Adrenal gland (tissue), 19 donors: ENCODE measurements at places on chromosomes 13 and 19. TPM values are rescaled to one million over a fixed set of nuclear protein-coding genes. Genes with fewer than 3 reads are reported as not detected.
A peak's percentile ranks its signal among the peaks of the same experiment; 100 is the strongest.

Gene SIGLEC10
- 22.6 TPM for total RNA-seq

Gene MBD3L2
- total RNA-seq, result not detected

Gene WASF3
- total RNA-seq, result 40.2 TPM

- no peak for DNase-seq
Observed at GRCh38 chr19:19427944-19428343, 22.5 kb downstream of the GATAD2A start.

DNA sequence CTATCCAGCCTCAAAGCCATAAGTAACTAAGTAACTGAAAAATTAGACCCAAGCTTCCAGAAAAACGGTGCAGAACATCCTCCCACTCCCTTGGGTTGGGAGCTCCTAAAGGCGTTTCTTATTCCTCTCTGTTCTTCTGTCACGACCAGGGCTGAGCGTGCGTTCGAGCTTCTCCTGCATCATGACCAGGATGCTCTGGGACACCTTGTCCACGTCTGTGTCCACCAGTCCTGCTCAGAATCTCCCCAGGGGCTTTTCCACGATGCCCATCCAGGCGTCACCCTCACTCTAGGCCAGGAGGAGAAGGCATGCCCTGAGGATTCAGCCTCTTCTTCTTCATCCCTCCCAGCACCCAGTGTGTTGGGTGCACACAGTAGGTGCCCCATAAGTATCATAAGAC, 37.8 kb upstream of the GAS6 start:
- DNase-seq, result no peak

DNA sequence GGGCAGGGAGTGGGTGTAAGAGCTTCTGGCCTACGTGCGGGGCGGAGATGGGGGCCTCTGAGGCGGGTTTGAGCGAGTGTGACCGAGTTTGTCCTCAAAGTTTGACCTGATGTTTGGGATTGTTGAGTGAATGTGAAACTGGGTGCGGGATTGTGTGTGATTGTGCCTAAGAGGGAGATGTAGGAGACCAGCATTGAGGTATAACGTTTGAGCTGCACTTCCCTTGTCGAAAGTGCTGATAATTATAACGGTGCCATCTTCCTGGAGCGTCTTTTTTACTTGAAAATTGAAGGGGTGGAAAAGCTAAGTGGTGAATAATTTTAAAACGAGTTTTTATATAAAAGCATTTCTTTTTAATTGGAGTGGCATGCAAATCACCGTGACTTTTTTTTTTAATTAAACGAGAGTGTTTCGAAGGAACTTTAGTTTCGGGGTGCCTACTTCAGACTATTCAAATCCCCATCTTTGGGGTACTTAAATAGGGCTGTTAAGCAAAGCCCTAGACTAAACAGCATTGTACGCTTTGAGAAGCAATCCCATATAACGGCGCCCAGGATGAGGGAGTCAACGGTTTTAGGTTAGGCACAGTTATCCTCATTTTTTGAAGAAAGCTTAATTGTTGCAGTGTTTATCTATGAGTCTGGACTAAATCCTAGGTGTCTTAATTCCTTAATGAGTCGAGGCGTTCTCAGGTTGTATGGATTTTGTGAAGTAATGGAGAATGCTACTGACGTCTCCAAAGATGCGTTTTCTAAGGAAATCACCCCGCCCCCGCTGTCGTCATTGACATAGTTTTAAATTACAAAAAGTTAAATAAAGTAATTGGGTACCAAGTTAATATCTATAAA, 594 bp downstream of the ZNF146 start:
- DNase-seq, result no peak

GRCh38 chr13:98847780-98848179, 95.3 kb upstream of the SLC15A1 start:
- DNase-seq, result no peak

- no peak for DNase-seq
Observed at GRCh38 chr13:114179087-114179658, at the start of gene CFAP97D2. Gene CFAP97D2 (plus strand): TSS chr13:114179257. CDS start chr13:114179331, 74 bp downstream.

DNA sequence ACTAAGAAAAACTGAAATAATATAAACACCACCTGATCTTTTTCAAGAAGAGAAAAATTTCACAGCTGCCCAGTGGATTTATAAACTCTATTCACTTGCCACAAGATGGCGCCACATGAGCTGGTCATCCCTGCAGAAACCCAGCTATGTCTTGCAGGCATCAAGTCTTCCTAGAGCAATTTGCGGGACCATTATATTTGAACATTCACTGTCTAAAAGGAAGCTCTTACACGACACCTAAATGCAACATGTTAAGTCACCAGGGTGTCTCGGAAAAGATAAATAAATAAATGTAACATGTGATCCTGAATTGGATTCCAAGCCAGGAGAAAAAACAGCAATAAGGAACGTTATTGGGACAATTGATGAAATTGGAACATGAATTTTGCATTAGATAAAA, 20.3 kb upstream of the AKT2 start:
- DNase-seq, result peak; percentile 84
